Activated CD8-positive, alpha-beta memory T cell treated with anti-CD3 and anti-CD28 coated beads, Interleukin-2, amount 50 U/mL, for 4 hours (primary cell): ENCODE measurements at places on chromosomes 4 and X.

GRCh38 chr4:4719436-4719835 is 140.0 kb upstream of the MSX1 start:
- no peak for DNase-seq

DNA sequence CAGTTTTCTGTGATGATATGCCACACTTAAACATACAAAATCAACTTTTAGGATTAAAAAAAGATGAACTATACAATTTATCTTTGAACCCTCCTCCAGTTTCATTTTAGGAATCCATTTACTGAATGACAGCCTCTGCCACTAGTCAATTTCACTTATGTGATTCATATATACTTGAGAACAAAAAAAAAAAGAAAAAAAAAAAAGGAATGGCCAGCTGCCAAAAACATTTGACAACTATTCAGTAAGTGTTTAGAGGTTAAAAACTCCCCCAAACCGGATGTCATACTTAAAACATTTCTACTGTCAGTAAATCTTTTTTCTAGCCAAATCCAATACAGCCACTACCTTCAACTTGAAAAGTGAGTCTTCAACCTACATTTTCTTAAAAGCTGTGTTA is 266.7 kb upstream of the MAGEB2 start:
- DNase-seq: no peak

DNA sequence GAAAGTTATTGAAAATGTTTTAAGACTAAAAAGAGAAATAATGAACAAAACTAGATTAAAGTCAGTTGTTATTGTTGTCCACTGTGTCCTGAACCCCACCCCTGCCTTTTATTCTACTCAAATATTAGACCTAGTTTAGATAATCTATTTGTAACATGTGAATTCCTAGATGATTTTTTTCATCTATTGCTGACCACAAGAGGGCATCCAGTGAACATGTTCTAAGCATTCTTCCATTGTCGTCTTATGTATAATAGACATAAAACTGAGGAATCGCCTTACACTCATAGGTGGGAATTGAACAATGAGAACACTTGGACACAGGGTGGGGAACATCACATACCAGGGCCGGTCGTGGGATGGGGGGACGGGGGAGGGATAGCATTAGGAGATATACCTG is 36.4 kb upstream of the HPRT1 start:
- no peak for DNase-seq

DNA sequence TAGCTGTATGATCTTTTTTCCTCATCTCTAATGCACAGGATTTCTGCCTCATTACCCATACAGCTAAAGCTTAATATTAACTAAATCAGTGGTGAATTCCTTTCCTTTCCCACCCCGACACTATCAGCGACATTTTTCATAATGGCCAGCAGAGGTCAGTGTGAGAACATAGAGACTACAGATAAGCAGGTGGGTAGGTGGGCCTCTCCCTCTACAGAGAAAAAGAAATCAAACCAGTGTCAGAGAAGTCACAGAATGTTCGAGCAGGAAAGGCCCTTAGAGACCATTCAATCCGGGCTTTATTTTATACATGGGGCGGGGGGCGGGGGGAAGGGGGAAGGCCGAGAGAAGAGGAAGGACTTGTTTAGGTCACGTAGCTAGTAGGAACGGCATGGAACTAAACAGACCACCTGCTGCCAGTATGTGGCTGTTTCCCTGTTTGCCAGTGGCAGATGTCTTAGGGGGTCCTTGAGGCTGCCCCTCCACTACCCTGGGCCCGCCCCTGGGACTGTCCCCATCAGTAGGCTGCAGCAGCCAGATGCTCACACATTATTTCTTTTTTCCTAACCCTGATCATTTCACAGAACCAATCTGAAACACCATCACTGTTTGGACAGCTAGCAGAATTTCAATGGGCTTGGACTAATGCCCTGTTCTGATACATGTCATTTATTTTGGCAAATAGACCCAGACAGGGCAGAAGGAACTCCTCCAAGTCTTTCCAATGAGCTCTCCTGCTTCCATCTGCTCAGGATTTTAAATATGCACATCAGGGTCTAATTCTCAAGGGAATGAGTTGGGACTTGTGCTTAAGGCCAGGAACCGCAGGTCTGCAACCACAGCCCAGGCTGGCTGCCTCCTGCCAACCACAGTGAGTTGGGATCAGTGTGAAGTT is 133.4 kb downstream of the ATG4A start:
- DNase-seq: no peak

GRCh38 chr4:175810073-175810730 is 1.9 kb downstream of the GPM6A start:
- no peak for DNase-seq

GRCh38 chr4:156870131-156870530 is 101.5 kb downstream of the PDGFC start:
- DNase-seq: no peak

GRCh38 chrX:35090801-35091200 is 148.2 kb downstream of the FAM47B start:
- no peak for DNase-seq

DNA sequence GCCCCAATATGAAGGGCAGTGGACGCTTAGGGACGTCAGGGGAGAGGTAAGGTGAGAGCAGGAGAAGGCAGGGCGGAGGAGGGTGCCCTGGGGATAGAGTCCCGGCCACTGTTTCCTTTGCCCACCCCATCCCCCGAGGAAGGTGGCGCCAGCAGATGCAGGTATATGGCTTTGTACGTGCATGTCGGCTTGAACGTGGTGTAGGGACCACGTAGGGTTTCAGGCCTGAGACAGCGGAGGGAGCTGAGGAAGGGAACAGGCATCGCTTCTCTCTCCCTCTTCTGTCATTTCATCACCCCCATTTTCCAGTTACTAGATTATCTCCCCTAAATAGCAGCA is 97.9 kb downstream of the PHKA2 start:
- DNase-seq: no peak

DNA sequence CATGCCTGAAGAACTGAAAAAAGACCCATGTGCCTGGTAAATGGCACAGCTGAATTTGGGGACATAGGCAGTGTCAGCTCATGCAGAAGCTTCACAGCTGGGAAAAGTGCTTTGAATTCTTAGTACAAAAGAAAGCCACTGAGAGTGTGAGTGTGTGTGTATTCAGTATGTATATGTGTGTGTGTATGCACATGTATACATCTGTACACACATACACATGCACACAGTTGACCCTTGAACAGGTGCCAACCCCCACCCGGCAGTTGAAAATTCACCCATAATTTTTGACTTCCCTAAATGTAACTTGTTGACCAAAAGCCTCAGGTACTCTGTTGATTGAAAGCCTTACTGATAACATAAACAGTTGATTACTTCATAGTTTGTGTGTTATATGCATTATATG is 49.5 kb upstream of the ENPP6 start:
- no peak for DNase-seq

- DNase-seq: no peak
Observed at GRCh38 chr4:90996813-90997212, 869.6 kb downstream of the CCSER1 start.

- no peak for DNase-seq
Observed at GRCh38 chr4:165502916-165503907, 124.4 kb downstream of the CPE start.

DNA sequence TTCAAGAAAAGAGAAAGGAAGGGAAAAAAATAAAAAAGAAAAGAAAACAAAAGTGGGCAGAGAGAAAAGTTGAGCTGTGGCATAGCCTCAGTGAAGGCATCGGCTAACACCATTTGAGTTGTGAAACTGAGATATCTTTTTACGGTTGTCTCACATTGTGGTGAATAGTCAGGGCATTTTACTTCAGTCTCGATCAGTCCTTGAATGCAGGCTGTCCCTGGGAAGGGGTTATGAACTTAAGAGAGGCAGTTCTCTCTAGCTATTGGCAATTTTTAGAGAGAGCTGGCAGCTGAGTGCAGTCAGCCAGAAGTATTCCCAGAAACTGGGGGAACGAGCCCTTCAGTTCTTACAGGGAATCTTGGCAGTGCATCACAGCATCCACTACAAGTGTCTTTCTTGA is 93.5 kb upstream of the SLC6A14 start:
- no peak for DNase-seq

DNA sequence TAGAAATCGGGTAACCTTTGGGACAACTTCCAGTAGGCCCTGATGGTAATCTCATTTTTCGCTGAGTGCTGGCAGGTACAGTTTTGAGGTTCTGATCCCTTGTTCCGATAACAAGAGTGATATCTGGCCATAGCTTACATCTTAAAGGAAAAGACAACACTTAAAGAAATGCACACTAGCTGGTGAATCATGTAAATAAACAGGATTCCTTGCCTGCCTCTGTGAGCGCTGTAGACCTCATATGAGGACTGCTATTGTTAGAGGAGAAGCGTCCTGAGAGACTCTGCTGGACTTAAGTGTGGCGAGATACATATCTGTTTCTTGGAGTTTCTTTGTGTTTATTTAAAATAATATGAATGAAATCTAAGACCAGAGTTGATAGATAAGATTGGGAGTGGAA is 149.3 kb upstream of the SLC4A4 start:
- DNase-seq: no peak
